Stimulated activated CD8-positive, alpha-beta memory T cell treated with anti-CD3 and anti-CD28 coated beads, Interleukin-4, amount 100 ng/mL, for 4 hours (primary cell): ENCODE measurements at places on chromosomes 11 and 22.

DNA sequence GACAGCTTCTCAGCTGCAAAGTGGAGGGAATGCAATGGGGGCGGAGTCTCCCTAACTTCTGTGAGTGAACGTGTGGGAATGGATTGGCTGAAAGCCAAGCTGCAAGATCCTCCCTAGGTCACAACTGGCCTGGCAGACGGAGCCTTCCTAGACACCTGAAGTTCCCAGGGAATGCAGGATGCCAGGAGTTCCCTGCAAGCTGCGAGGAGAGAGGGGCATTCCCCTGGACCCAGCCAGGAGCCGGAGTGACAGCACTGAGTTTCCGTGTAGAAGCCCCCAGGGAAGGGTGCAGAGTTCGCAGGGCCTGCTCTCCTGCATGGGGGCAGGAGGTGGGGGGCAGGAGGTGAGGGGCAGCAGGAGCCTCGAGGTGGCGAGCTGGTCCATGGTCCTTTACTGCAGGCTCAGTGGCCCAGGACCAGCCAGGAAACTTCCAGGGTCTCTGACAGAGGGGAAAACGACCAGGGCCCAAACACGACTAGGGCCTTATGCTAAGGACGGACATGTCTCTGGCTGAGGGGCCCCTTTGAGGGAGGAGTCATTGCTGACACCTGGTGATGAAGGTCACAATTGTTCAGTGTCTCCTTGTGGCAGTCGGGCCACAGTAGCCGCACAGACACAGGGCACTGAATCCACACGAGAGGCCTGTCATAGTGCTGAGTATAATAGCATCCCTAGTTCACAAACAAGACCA lies 141.4 kb downstream of the FBXO7 start:
- DNase-seq = no peak

GRCh38 chr22:17698948-17699347 lies 60.4 kb downstream of the BCL2L13 start:
- DNase-seq = no peak

GRCh38 chr11:111733016-111733415 lies 33.2 kb downstream of the PPP2R1B start:
- DNase-seq = no peak

DNA sequence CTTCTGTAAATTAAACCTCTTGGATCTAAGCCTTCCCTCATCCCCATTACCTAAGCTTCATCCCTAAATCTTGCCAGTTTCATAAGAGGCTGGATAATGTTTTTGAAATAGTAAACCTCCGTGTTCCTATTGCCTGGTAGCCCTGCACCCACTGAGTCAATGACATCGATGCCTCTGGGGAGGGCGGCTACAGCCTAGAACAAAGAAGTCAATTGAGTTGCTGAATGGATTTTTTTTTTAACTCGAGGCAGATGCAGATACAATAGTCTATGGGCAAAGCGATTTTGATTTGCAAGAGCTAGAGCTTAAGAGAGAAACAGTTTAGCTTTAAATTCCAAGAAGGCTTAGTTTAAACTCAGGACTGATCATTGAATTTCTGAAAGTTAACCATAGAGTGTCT lies 121.3 kb downstream of the NECTIN1 start:
- DNase-seq = no peak

DNA sequence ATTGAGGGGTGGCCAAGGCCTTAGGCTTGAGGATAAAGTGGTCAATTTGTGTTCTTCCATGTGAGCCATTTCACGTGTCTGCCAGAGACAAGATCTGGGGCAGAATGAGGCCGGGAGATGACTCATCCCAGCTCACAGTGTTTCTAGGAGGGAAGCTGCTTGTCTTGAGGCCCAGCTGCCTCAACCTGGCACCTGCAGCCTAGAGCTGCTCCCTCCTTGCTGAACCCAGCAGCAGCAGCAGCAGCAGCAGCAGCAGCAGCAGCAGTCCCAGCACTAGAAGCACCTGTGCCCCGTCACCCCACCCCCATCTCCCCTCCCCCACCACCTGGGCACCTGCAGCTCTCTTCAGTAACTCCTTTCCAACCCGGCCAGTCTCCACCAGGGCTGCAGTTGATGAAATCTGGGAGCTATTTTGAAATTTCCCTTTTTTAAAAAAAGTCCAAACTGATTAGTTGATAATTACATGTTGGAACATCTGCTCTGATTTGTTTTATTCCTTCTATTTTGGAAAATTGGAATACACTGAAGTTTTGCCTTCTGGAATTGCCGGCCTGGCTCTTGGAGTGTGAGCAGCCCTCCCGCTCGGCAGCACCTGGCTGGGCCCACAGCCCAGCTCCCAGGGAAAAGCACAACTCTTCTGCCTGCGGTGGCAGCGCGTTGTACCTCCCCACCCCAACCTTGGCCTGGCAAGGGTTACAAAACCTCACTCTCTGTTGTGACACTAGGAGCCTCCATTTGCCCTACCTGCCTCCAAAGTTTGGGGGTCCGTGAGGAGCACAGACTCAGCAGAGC lies 143.5 kb downstream of the NXPE2 start:
- DNase-seq = no peak

GRCh38 chr22:46693634-46694415 lies 44.2 kb downstream of the CERK start:
- DNase-seq = no peak

DNA sequence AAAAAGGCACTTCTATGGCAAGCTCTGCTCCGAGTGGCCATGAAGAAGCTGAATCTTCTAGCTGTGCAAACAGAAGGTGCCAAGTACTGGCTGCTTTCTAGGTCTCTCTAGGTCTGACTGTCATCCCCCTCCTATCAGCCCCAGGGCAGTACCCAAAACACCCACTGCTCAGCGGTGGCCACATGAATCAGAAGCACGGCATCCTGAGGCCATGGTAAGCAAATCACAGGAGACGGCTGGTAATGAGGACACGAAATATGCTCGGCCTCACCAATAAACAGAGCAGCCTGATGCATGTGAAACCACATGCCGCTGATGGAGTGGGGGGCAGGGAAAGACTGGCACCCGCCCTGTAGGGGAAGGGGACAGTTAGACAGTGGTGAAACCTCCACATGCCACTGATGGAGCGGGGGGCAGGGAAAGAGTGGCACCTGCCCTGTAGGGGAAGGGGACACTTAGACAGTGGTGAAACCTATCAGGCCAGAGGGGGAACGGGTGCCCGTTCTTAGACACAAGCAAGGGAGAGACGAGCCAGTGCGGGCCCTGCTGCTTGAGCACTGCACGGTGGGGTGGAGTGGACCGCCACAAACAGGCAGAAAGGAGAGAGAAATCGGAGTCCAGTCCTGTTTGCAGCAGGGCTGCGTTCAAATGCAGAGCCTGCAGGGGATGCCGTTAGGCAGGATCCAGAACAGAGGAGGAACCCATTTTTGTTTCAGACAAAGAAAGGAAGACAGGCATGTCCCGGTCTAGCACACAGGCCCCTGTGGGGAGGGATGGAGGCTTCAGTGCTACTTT lies 29.9 kb upstream of the MOB2 start:
- DNase-seq = no peak

DNA sequence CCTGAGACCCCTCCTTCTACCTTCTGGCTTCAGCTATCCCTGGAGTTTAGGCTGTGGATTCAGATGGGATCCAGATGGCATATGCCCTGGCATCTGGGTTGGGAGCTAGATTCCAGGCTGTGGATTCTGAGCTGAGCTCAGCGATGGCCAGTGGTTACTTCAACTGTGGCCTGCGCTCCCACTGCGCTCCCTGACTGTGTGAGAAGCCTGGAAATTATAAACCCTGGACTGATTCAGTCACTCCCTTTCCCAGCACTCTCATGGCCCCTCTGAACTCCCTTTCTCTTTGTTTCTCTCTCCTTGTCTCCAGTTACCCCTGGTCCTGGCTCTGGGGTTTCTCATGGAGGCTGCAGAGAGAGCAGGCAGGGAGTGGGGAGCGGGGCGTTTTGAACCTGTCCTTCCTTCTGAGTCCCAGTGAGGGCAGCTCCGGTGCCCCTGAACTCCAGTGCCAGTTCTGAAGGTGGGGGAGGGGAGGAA lies 4.8 kb downstream of the ARHGEF17 start:
- no peak for DNase-seq

DNA sequence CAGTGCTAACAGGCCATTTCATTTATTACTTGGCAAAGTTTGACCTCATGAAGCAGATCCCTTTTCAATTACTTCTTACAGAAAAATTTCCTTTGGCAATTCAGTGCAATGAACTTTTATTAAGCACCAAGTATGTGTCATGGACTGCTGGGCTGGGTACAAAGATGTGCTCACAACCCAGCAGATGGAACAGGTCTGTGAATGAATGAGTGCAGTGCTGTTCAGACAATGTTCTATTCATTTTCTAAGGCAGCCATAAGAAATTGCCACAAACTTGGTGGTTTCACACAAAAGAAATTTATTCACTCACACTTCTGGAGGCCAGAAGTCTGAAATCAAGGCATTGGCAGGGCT lies 428.5 kb downstream of the SOX6 start:
- no peak for DNase-seq

DNA sequence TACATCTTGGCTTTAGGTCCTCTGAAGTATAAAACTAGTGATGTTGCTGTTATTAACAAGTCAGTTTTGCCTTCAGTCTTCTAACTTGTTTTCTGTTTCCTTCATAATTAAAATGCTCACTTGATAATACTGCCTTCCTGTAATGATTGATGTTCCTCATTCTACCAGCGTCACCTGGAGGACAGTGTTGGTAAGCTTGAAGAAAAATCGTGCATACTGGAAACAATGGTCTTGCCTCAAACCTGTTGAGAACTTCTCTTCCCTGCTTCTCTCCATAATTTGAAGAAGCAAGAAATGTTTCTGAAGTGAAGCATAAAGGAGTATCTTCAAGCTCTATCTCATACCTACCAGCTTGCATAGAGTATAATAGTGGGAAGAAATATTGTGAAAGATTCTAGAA lies 3.0 kb downstream of the YWHAH start:
- DNase-seq = no peak

DNA sequence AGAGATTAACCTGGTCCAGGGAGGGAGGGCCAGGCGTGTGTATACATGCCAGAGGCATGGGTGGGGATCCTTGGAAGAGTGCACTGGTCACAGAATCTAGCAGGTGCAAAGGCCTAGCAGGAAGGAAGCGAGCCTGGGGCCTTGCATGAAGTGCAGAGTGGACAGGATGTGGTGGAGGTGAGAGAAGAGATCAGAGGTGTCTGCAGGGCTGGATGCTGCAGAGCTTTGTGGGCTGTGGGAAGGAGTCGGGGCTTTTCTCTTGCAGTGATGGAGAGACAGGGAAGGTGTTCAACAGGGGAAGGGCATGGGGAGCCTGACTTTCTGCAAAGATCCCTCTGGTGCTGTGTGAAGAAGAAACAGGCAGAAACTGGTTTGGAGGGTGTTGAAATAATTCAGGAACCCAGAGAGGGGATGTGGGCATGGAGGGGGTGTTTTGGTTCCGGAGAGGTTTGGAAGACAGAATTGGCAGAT lies 2.5 kb upstream of the TPST2 start:
- DNase-seq = no peak

DNA sequence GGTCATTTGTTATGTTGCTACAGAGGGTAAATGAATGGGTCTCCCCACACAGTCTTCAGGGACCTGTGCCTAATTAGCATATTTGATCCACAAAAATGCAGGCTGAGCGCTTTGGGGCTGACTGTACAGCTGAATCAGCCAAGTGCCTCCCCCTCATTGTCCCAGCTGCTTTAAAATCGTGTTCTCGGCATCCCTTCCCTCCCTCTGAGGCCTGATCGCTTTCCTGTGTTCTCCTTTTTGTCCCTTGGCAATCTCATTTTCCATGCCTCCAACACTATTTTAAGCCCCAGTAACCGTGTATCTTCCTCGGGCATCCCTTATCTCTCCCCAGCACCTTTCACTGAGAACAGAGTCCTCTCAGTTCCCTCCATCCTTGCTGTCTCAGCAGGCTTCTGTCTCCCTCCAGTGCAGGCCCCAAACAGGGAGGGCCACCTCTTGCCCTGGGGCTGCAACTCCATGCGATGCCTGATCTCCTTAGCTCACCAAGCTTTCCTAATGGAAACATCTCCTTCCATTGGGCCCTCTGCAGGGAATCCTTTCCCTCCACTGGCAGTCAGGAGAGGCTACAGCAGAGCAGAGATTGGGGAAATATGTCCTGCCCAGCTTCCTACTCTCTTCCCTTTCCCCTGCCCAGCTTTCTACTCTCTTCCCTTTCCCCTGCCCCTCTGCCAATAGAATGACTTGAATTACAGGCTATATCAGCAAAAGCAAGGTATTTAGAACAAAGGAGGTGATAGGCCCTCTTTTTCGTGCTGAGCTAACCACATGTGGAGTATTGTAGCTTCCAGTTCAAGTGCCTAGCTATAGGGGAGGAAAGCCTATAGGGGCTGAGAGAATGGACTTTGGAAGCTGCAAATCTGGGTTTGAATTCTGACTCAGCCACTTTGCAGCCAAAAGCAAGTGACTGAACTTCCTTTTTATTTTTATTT lies 13.8 kb downstream of the UQCR10 start:
- no peak for DNase-seq

- DNase-seq = no peak
Measured at GRCh38 chr11:86591631-86592030, 80.8 kb downstream of the ME3 start.

GRCh38 chr11:119858288-119858687 lies 129.3 kb upstream of the NECTIN1 start:
- DNase-seq = no peak

- no peak for DNase-seq
Measured at GRCh38 chr11:1928470-1928890, 9.0 kb downstream of the TNNT3 start.

DNA sequence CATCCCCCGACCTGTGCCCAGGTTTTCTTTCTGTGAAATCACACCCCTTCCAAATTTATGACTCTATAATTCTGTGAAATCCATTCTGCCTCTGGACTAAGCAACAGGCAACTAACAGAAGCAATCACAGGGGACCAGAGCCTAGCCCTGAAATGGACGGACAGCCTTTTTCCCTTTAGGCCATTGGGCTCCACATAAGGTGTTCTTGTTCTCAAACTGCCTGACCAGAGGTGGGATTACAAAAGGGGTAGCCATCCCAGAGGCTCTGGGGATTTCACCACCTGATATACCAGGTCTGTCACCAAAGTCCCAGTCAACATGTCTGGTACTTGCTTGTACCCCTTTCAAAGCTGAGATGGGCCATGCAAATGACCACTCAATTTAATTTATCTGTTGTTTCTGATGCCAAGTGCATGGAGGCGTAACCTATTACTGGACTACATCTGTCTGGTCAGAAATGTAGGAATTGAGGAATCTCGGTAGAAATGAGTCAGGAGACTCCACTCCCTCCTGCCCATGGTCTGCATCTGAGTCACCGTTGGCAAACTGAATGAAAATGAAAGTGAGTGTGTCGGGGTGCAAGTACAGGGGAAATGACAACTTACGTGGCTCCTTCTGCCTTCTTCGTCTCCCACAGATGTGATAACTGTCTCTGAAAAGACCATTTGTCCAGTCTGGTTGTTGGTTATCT lies 10.2 kb downstream of the DKK3 start:
- no peak for DNase-seq

GRCh38 chr11:60838132-60838531 lies 3.8 kb upstream of the CCDC86 start:
- DNase-seq = no peak

DNA sequence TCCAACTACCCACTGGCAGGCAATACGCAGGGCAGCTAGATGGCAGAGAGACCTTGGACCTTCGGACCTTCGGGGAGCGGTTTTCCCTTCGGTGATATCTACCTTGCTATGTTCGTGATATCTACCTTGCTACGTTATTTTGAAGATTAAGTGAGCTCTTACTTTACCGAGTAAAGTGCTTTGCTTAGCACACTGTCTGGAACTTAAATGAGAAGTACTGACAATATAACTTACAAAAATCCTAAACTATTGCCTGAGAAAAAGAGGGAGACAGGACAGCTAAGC lies 1.0 kb upstream of the PRDM10 start:
- DNase-seq = no peak
